ENCODE measurements at places on chromosomes 3 and 15. TPM values are rescaled to one million over a fixed set of nuclear protein-coding genes. Genes with fewer than 3 reads are reported as not detected.

GRCh38 chr3:128089135-128089534 lies 34.5 kb downstream of the RUVBL1 start:
- H3K27me3 ChIP-seq, result no peaks in the 10 kb centered on the region
- no peak overlapping the region for H3K27ac ChIP-seq
- H3K36me3 ChIP-seq, result peaks cover 5% of the 10 kb centered on the region
- no peak for DNase-seq

DNA sequence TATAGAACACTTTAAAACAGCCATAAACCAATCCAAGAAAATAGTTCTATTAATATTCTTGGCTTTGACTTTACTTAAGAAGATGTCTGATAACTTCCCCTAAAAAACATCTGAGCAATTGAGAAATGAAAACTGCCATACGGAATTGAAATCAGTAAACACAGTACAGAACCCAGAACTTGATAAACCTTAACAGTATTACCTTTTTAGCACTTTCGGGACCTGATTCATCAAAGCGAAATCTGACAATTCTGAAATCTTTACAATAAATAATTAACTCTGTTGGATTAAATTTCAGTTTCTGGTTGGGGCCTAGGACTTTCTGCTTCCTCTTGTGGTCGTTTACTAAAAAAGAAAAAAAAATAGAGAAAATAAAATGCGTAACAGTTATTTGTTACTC lies 17.3 kb downstream of the MTMR10 start:
- no peak overlapping the region for H3K4me3 ChIP-seq
- peaks cover 42% of the 10 kb centered on the region for H3K36me3 ChIP-seq
- DNase-seq, result no peak
- no peak overlapping the region for H3K27ac ChIP-seq
- no peaks in the 10 kb centered on the region for H3K4me1 ChIP-seq

DNA sequence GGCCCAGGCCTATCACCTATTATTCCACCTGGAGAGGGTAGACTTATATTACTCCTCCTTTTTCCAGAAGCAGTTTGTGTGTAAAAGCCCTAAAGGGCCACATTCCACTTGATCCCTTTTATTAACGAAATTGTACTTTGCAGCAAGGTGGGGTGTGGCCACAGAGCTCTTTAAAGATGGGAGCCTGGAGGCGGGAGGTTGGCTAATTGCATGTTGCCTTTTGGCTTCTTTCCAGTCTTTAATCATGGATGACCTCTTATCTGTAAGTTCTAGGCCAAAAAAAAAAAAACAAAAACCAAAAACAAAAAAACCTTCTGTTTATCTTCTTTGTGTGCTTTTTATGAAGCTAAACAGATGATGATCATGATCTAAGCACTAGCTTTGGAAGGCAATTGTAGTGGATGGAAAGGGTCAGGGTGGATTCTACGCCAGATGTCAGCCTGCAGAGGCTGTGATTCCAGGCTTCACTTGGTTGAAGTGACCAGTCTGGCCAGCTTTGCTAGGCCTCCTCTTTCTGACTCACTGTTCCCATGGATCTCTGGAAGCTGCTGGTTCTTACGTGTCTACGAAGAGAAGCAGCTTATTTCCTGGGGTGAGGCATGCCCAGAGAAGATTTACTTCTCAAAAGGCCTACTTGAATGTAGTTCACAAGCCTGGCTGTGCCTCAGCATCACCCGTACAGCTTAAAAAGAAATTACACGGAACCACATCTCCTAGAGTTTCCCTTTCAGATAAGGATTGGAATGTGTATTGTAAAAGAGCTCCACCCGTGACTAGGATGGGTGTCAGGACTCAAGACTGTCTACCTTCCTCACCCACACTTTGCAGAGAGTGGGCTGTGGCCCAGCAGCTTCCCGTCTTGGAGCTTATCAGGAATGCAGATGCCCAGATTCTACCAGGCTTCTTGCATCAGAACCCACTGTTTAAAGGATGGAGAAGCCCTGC lies 330.9 kb upstream of the C2CD4B start:
- H3K27ac ChIP-seq, result no peak overlapping the region
- H3K36me3 ChIP-seq, result no peaks in the 10 kb centered on the region
- H3K4me1 ChIP-seq, result peaks cover 14% of the 10 kb centered on the region
- no peak overlapping the region for H3K4me3 ChIP-seq
- H3K27me3 ChIP-seq, result no peaks in the 10 kb centered on the region

GRCh38 chr3:33032938-33033337 lies 64.0 kb downstream of the GLB1 start:
- H3K36me3 ChIP-seq, result peaks cover 60% of the 10 kb centered on the region
- no peak overlapping the region for H3K4me3 ChIP-seq
- no peak overlapping the region for H3K27ac ChIP-seq
- peaks cover 14% of the 10 kb centered on the region for H3K4me1 ChIP-seq
- H3K27me3 ChIP-seq, result no peaks in the 10 kb centered on the region
- no peak for DNase-seq

GRCh38 chr3:2847062-2847841 lies 262.9 kb downstream of the IL5RA start:
- no peaks in the 10 kb centered on the region for H3K36me3 ChIP-seq
- no peaks in the 10 kb centered on the region for H3K27me3 ChIP-seq
- H3K4me1 ChIP-seq, result no peaks in the 10 kb centered on the region
- no peak overlapping the region for H3K4me3 ChIP-seq
- no peak overlapping the region for H3K27ac ChIP-seq

DNA sequence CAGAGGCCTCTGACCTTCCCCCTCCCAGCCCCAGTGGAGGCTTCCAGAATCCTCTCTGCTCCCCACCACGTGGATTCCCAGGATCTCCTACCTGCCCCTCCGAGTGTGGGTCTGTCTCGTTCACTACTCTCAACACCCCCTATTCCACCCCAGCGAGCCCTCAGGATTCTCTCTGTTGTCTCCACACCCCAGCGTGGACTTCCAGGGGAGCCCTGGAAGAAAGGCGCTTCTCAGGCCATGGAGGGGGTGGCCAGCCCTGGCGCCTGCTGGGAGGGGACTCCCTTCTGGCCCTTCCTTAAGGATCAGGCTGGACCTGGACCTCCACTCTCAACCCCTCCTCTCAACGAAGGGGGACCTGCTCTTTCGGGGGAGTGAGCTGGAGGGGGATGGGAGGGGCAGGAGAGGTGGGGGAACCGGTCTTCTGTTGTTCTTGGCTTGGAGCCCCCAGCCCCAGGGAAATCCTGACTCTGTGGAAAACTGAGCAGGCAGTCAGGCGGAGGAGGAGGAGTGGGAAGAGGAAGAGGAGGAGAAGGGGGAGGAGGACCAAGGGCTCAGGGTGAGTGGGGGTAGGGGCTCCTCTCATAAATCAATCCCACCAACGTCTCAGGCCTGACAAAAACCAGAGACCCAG lies 32.9 kb downstream of the EPHB3 start:
- H3K4me3 ChIP-seq, result no peak overlapping the region
- peaks cover 15% of the 10 kb centered on the region for H3K4me1 ChIP-seq
- peak overlapping the region; percentile 67 for H3K27ac ChIP-seq
- no peaks in the 10 kb centered on the region for H3K36me3 ChIP-seq

- H3K36me3 ChIP-seq, result no peaks in the 10 kb centered on the region
- no peaks in the 10 kb centered on the region for H3K4me1 ChIP-seq
- DNase-seq, result no peak
- H3K27ac ChIP-seq, result no peak overlapping the region
- H3K27me3 ChIP-seq, result peaks cover 47% of the 10 kb centered on the region
- no peak overlapping the region for H3K4me3 ChIP-seq
These were observed 76.4 kb upstream of the ETV5 start for GRCh38 chr3:186185194-186185787.

DNA sequence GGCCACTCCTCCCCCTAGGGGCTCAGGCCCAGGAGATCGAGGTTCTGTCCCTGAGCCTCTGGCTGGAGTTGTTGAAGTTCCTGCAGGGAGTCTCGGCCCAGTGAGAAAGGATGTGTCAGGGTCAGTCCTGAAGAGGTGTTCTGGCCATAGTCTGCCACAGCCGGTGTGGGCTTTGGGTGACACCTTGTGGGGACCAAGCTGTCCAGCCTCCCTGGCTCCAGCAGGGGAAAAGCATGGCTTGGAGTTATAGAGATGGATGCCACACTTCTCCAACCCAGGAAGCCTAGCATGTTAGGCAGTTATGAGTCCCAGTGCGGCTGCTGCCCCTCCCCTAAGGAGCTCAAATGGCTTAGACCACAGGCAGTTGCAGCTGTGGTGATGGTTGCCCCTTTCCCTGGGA lies 945.6 kb upstream of the GBE1 start:
- no peaks in the 10 kb centered on the region for H3K4me1 ChIP-seq
- H3K36me3 ChIP-seq, result no peaks in the 10 kb centered on the region
- no peak overlapping the region for H3K27ac ChIP-seq
- H3K27me3 ChIP-seq, result peaks cover 4% of the 10 kb centered on the region

DNA sequence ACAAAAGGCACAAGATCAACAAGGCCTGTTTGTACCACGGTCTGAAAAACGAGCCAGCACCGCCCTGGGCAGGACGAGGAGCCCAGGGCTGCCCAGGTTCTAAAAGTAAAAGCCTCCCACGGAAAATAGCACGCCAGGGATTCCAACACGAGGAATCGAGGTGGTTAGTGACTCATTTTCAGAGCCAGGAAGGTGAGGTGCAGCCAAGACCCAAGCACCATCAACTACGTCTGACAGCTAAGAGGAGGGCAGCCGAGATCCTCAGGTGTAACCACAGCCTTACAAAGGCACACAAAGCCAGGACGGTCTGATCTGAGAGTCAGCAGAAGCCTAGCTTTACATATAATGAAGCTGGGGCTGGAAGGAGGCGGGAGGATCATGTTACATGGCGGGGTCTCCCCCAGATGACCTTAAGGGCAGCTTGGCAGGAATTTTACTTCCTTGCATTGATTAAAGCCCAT lies 52.5 kb downstream of the ATP10A start:
- peak overlapping the region; percentile 2 for H3K27ac ChIP-seq
- no peaks in the 10 kb centered on the region for H3K27me3 ChIP-seq
- peaks cover 67% of the 10 kb centered on the region for H3K4me1 ChIP-seq
- H3K36me3 ChIP-seq, result peaks cover 9% of the 10 kb centered on the region
- peak; percentile 53 for DNase-seq

DNA sequence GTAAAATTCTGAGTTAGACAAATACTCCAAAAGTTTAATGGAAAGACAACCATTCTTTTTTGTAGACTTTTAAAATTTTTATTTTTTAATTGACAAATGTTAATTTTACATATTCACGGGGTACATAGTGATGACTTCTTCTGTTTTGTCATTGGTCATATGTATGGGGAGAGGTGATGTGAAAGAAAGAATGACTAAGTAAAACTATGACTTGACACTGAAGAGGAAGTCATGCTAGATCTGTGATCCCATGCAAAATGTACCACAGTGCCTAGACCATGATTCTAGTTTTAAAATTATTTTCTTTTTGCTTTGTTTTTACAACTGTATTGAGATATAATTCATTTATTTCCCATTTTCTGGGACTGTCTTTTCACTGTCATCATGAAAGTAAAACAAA lies 281.6 kb downstream of the MBNL1 start:
- H3K36me3 ChIP-seq, result no peaks in the 10 kb centered on the region
- H3K27ac ChIP-seq, result no peak overlapping the region
- DNase-seq, result no peak

GRCh38 chr3:4949659-4950058 lies 29.6 kb upstream of the BHLHE40 start:
- H3K36me3 ChIP-seq, result no peaks in the 10 kb centered on the region
- peaks cover 11% of the 10 kb centered on the region for H3K4me1 ChIP-seq
- no peak overlapping the region for H3K27ac ChIP-seq
- DNase-seq, result no peak

USP19 gene
- 75.7 TPM for total RNA-seq

GABRB3 gene
- 7.4 TPM for total RNA-seq

ZBTB47 gene
- 26.7 TPM for total RNA-seq

CCR3 gene
- total RNA-seq, result not detected

All from osteocyte (in vitro differentiated cells).